IPS-NIHi11 (cell line): ENCODE measurements at places on chromosomes 2 and 18.

DNA sequence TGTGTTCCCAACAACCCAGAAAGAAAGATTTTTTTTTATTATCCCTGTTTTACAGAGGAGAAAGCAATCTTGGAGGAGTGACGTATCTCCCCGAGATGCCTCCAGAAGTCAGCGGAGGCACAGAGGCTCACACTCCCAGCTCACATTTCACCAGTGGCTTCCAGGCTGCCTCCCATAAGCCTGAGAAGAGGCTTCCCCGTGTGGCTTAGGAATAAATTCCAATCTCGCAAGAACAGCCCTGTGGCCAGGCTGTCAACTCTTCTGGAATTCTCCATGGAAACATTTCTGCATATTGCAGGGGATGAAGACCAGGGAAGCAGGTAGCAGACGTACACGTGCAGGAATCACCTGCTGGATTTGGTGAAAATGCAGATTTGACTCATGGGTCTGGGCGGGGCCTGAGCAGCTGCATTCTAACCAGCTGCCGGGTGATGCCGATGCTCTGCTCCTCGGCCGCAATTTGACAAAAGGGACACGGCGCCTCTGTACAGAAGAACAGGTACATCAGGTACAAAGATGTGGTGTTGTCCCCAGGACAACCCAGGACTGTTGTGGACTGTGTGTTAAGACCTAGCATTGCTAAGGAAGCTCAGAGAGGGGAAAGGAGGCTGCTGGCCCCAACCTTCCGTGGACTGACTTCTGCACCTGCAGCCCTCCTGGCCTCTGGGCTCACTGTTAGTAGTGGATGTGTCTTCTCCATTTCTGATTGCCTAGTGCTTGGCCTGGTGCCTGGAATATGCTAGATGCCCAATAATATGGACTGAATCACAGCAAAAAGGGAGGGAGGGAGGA, 114.2 kb upstream of the ID2 start:
- DNase-seq, result no peak

- DNase-seq, result peak; percentile 55
These were observed 81.0 kb downstream of the SP3 start for GRCh38 chr2:173884025-173884802.

GRCh38 chr2:34806891-34807290, 1207.8 kb upstream of the FAM98A start:
- no peak for DNase-seq

GRCh38 chr2:151357359-151357758, at the start of gene TNFAIP6:
TSS of gene TNFAIP6 (plus strand) at chr2:151357592. CDS start at chr2:151357667, 75 bp downstream.
- DNase-seq, result peak; percentile 34

GRCh38 chr2:201913201-201913600, 106.9 kb downstream of the CDK15 start:
- DNase-seq, result no peak

DNA sequence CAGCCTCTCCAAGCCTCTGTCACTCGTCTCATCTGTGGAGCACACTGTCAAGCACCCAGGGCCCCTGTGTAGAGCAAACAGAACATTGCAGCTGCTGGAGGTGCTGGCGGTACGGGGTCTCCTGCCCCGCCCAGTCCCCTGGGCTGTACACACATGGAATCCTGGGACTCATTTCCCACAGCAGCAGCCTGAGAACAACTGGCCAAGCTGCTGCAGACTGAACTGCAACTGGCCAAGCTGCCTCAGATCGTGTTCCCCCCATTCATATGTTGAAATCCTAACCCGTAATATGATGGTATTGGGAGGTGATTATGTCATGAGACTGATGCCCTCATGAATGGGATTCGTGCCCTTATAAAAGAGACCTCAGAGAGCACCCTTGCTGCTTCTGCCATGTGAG, 130.5 kb downstream of the NCK2 start:
- no peak for DNase-seq

- peak; percentile 67 for DNase-seq
These were observed 115.6 kb upstream of the OTOS start for GRCh38 chr2:240255811-240256703.

DNA sequence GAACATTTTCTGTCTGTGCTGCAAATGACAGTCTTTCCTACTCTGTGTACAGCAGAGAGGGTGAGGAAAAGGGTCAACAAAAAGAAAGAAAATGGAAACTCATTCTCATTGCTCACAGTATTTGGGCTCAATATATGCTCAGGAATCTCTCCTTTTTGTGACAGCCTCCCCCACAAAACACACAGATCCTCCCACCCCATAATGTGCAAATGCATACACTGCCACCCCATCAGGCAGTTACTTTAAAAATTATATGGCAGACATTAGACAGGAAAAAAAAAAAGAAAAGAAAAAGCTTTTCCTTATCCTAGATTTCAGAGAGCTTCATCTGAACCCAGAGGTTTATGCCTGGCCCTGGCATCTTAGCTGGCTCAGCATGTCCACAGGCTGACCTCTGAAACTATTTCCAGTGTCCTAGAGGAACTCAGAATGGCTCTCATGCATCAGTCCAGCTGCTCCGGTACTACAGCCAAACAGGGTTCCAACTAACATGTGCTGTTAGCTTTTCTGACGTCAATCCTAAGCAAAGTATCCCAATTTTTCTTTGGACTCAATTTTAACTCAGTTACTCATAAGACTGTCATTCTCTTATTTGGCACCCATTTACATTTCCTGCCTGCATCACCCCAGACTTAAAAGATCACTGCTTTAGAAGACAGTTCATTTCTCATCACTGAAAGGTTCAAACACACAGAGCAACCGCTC, 105.9 kb downstream of the RBMS1 start:
- no peak for DNase-seq

DNA sequence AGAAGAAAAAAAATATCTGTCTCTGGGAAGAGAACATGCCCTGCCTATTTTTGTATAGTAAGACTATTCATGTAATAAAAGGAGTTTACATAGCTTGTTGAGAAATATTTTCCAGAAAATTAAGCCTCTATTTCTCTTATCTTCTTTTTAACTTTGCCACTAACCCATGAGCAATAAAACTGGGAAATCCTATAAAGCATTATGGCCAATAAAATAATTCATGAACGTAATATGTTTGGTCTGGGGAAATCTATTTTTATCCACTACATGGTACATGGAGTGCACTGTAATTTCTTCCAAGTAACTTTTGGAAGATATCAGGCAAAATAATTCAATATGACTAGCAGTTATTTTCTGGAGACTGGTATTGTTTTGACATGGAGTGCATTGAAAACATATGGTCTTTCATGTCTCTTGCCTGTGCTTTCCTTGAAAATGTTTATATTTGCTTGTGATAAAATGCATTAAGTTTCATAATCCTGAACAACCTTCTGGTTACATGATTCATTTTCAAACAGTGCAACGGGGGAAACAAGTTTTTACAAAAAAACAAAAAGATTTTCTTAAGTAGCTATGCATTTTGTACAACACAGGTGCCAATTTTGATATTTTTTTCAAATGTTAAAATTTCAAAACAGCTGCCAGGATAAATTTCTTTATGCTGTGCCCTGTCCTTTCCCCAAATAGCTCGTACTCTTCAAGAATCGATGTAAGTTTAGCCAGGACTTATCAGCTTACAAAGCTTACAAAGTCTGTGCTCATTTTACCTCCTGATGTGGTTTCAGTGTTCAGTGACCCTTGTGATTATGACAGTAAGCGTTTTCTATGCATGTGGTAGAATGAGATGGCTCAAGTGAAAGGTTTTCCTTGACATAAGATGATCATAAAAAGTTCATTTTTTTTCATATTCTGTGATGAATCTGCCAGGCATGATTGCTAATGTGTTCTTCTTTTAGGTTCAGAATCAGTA, 194.5 kb downstream of the UBE2E3 start:
- no peak for DNase-seq

GRCh38 chr2:144217853-144218633, 301.9 kb downstream of the ZEB2 start:
- no peak for DNase-seq

DNA sequence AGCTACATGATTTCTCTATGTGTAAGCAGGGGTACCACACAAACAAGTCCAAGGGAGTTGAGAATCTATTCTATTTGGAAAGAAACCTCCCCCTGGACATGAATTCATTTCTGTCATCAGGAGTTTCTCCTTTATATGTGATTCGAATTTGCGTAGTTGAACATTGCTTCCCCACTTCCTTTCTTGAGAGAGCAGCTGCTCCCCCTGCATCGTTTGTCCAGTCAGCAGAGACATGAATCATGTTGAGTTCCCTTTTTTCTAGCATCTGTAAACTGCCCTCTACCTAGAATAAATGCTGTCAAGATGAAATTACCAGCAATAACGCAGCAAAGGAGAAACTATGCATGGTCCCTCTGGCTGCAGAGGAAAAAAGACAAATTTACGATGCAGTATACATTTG, 73.8 kb downstream of the KIF5C start:
- no peak for DNase-seq

DNA sequence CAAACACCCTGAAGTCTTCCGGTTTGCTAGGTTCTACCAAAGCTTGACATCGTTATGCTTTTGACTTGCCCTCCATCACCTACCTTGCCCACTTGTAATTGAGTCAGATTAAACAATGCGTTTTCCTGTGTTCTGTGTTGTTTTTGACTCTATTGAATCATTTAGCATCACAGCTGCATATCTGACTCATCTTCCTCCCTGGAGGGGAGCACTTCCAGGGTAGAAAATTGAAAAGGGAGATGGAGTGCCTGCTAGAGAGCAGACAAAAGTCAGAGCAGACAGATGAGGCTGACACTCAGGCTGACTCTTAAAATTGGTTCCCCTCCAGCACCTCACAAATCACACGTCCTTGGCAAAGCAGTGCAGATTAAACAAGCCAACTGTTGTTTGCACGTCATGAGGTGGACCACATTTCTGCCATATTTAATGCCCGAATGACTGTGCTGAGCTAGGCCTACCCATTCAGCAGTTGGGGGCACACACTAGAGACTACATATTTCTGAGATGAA, 2.2 kb downstream of the MPP4 start:
- DNase-seq, result no peak

GRCh38 chr2:176643646-176644045, 374.4 kb downstream of the MTX2 start:
- peak; percentile 31 for DNase-seq

- no peak for DNase-seq
These were observed 290.2 kb downstream of the LPIN1 start for GRCh38 chr2:12036640-12036983.

GRCh38 chr18:46152808-46153617, 48.8 kb downstream of the HAUS1 start:
- DNase-seq, result peak; percentile 57

- DNase-seq, result no peak
These were observed 2.0 kb downstream of the VAMP8 start for GRCh38 chr2:85579266-85579935.

DNA sequence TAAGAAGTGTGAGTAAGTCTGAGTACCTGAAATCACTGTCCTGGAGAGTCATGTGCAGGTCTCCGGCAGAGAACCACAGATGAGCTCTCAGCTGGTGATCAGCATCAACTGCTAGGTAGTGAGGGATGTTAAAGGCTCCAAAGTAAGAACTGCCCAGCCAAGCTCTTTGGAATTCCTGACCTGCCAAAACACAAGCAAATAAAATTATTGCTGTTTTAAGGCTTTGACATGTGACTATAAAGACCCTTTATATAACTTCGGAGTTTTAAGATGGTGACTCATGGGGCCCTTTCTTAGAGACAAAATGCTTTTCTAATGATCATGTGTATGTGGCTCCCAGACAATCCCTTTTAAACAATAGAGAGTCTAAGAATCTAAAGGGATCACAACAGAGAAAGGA, 855.7 kb downstream of the TRIB2 start:
- DNase-seq, result no peak

DNA sequence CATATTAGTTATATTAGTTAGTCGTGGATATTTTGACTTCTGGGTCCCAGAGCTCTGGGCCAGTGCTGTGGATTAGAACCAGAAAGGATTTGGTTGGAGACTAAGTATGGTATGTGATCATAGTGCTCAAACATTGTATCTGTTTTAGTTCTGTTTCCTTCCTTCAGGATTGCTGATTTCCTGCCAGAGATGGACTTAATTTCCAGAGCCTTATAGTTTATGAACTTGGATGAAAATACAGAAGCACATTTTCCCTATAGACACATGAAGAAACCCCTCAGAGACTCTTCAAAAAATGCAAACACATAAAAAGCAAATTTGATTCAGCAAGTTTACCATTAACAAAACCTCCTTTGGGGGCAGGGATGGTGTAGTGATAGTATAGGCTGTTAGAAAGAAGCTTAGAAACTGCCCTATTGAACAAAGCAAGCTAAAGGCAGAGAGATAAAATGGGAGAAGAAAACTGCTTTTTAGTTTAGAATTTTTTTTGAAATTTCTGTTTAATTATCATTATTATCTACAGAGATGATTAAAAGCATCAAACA, 88.7 kb upstream of the EFEMP1 start:
- no peak for DNase-seq

DNA sequence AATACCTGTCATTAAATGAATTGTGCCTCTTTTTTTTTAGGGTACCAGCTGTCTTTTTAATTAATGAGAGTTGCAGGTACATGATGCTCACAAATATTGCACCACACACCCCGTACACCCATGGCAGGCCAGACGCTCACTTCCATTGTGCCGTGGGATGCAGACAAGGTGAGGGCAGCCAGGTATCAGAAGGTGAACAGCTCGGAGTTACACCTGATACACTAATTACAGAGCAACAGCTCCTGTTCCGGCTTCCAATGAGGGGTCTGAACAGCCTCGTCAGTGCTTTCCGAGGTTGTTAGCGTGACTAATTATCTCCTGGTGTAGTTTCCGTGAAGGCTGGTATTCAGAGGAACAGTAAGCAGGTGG, 442.8 kb downstream of the ZNF516 start:
- DNase-seq, result no peak

DNA sequence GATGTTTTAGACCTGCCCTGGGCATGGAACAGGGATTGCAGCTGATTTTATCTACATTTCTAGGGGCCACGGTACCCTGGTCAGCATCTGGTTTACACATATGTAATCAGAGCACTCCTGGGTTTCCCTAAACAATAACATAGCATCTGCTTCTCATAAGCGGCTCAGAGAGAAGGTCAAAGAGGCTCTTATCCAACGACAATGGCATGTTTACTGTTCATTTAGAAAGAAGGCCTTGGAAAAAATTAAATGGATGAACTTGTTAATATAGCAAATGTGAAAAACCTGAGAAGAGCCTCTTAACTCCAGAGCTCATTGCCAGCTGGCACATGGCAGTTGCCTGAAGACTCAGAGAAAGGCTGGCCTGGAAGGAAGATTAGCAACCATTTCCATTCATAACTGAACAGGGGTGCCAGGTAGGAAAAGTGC, 202.8 kb upstream of the THUMPD2 start:
- no peak for DNase-seq

- no peak for DNase-seq
These were observed 90.8 kb downstream of the CPS1 start for GRCh38 chr2:210647151-210647550.

DNA sequence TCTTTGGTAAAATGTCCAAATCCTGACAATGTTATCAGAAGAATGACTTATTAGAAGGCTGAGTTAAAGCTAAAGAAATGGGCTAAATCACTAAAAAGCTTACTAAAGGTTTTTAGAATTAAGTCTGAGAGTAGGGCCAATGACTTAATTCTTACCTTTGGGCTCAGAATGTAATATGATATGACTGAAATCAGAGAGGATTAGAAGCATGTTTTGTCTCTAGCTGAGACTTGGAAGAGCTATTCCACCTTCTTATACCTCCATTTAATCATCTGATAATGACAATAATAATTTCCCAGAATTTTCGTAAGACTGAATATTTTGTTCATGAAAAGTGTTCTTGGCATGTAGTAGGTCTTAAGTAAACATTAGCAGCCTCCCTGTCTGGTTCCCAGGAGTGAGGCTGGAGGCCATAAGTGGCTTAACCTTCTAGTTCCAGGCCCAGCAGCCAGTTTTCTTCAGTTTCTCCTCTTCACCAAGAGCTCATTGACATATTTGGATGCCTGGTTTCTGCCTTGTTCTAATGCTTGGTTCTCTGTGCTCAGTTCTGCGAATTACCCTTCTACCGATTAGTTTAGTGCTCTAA, 25.5 kb upstream of the E2F6 start:
- no peak for DNase-seq
